ENCODE measurements at places on chromosomes 13 and 19.

DNA sequence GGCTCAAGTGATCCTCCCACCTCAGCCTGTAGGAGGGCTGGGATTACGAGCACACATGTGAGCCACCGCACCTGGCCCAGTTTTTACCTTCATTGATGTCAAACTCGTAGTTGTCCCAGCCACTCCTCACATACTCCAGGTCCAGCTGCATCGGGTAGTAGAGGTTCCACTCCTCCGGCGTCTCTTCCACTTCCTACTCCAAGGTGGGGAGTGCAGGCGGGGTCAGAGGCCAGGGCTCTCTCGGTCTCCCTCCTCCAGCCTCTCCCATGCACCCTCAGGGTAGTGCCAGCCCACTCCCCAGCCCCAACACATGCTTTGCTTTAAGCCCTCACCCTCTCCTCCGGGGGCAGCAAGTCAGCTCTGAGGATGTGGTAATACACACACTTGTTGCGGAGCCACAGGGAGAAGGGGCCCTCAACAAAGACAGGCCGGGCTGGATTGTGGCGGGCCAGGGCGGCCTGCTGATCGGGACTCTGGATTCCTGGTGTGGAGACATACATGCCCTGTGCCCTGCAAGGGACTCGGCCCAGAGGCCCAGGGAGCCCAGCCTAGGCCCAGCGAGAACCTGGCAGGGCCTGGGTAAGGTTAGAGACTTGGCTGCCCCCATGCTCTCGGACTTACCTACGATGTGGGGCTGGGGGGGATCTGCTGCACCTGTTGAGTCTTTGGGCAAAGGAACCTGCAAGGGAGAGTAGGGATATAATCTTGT, 1.9 kb upstream of the ZNF653 start:
- no peak for DNase-seq

DNA sequence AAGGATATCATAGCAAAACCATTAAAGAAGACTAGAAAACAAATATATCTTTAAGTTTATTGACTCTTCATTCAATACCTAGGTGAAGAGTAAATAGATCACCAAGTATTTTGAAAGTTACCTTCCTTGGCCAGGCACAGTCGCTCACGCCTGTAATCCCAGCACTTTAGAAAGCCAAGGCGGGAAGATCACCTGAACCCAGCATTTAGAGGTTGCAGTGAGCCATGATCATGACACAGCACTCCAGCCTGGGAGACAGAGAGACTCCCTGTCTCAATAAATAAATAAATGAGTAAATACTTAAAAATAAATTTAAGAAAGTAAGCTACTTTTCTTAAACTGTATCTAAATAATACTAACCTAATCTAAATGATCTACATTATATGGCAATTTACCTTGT, 8.9 kb upstream of the WBP4 start:
- no peak for DNase-seq

DNA sequence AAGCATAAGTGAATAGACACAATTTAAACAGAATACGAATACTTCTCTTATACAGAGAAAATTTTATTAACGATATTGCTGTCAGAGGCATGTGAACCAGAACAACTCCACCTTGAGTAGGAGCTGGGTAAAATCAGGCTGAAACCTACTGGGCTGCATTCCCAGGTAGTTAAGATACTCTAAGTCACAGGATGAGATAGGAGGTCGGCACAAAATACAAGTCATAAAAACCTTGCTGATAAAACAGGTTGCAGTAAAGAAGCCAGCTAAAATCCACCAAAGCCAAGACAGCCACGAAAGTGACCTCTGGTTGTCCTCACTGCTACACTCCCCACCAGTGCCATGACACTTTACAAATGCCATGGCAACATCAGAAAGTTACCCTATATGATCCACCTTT, 49.2 kb upstream of the TRPC4 start:
- no peak for DNase-seq

DNA sequence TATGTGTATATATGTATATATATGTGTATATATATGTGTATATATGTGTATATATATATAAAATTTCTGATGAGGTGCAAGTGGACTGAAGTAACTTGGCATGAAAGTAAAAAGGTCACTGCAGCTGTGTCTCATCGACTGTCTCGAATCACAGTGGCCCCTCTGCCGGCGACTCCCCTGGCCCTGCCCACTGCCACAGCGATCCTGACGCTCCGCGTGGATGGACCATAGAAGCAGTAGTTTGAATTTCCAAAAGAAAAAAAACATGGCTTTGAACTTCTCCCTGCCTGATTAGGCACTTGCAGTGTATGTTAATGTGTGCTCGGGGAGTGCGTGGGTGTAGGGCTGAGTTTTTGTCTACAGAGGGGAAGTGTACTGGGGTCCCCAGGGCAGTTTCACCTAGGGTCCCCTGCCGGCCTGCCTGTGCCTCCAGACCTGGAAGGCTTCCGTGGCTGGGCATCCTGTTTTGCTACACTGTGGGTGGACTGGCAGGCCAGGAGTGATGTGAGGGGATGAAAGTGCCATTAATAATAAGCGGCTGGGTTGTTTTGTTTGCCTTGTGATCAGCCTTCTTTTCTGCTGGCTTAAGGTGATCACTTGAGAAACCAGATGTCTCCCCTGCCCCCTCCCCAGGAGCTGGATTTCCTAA, 10.8 kb downstream of the ZIC5 start:
- no peak for DNase-seq

DNA sequence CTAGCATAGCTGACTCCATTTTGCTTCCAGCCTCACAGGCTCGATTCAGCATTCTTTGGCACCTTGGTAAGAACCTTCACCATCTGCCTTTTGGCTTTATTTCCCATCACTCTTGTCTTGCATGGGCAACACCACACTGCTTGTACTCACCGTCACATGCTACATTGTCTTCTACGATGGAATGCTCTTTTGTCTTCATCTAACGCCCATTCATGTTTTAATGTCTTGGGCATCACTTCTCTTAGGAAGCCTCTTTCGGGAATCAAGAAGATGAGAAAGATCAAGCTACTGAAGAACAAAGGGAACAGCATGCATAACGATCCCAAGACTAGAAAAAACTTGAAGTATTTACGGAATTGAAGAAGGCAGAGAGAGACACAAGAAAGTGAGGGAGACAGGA, 5.7 kb upstream of the RPL21 start:
- no peak for DNase-seq

GRCh38 chr19:14582894-14583340, at the start of gene CLEC17A:
TSS of gene CLEC17A (plus strand) at chr19:14583084. CDS start at chr19:14583161, 77 bp downstream.
- no peak for DNase-seq

GRCh38 chr13:66534561-66534960, 695.6 kb downstream of the PCDH9 start:
- no peak for DNase-seq

DNA sequence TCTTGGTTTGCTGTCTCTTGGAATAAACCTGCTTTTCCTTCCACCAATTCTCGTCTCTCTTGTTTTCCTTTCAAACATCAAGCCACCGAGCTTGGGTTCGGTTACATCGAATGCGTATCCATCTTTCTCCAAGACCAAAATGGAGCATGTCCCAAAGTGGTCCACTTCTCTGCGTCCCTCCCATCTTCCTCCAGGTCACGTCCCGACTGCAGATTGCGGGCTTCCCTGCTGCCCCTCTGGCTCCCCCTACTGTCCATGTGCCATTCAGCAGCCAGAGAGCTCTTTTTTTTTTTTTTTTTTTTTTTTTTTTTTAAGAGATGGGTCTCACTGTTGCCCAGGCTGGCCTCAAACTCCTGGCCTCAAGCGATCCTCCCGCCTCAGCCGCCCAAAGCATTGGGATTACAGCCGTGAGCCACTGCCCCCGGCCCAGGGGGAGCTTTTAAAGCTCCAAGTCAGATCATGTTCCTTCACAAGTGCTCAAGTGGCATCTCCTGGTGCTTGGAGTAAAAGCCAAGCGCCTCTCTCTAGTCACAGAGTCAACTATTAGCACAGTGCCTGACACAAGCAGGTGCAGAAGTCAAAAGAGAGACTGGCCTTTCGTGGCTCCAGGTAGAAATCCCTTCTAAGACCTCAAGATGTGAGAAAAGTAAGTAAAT, 10.0 kb downstream of the COL5A3 start:
- DNase-seq = peak; percentile 31

DNA sequence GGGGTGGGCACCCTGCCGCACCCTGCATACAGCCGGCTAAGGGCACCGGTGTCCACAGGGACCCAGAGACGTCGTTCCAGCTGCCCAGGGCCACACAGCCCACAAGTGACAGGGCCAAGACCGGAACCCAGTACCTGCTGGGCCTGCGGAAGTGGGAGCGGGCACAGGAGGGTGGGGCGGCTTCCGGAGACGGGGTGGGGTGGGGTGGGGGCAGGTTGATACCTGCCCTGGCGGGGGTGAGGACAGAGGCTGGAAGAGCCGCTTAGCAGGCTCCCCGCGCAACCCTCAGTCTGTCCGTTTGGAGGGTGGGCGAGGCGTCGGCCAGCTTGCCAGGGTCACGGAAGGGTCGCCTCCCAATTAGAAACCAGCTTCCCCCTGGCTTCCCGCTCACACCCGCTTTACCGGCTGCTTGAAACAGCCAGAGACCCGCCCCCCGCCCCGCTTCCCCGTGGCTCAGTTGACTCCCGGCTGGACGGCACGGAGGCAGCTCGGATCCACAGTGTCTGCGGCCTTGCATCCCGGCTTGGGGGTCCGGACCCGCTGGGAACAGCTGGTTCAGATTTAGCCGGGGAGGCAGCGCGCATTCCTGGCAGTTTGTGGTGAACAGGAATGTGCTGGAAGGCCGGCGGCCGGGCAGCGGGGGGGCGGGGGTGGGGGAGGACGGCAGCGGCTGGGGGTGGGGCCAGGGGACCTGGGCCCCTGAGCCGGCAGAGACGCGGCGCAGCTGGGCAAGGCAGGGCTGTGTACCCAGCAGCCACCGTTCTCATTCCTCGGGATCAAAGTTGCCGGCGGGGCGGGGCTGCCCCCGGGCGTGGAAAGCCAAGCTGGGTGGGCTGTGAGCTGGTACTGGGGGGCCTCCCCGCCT, 1.9 kb downstream of the CNN2 start:
- DNase-seq = no peak

GRCh38 chr13:97122381-97122996, 99.6 kb upstream of the MBNL2 start:
- DNase-seq = no peak

DNA sequence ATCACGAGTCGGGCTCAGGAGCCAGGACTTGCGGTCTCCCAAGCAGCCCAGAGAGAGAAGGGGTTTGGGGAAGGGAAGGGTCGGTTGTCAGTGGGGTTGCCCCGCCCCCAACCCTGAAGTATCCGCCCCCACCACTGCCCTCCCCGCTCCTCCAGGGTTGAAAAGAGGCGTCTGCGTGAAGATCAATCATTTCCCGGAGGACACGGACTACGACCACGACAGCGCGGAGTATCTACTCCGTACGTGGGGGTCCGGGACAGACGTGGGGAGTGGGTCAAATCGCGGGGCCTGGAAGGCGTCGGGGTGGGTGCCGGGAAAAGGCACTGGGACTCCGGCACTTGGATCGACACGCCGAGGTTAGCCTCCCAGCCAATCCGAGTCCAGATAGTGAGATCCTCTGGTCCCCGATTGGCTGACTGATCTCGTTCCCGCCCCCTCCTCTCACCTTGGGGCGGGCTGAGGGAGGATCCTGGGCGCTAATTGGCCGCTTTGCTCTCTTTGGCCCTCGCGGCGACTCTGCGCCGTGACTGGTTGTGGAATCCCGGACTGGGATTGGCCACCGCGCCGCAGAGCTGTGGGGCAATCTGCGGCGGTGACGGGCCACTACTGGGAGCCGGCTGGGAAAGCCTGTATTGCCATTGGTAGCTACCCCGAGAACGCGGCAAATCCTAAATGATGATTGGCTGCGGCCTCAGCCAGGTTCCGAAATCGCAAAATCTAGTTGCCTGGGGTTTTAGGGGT, 13.3 kb upstream of the CACNG6 start:
- DNase-seq = no peak

- no peak for DNase-seq
Observed at GRCh38 chr13:34085204-34085603, 267.3 kb downstream of the RFC3 start.

GRCh38 chr19:9165261-9165660, 13.5 kb upstream of the OR7D2 start:
- DNase-seq = no peak

GRCh38 chr13:73781384-73781783, 352.8 kb downstream of the KLF12 start:
- DNase-seq = no peak

DNA sequence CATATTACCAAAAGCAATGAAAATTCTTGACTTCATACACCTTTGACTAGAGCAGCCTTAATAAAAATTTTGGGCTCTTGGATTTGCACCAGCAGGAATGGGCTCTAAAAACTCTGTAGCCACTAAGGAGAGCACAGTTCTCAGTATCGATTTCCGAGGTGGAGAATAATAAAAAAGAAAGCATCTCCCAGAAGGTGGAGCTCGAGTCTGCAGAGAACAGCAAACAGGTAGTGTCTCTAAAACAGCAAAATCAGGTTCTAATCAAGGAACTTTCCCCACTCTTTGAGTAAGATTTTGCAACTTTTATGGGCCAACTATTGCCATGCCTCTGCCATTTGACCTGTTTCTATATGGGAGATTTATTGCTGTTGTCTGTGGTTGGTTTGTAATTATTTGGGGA, 258.7 kb upstream of the GPC6 start:
- no peak for DNase-seq

DNA sequence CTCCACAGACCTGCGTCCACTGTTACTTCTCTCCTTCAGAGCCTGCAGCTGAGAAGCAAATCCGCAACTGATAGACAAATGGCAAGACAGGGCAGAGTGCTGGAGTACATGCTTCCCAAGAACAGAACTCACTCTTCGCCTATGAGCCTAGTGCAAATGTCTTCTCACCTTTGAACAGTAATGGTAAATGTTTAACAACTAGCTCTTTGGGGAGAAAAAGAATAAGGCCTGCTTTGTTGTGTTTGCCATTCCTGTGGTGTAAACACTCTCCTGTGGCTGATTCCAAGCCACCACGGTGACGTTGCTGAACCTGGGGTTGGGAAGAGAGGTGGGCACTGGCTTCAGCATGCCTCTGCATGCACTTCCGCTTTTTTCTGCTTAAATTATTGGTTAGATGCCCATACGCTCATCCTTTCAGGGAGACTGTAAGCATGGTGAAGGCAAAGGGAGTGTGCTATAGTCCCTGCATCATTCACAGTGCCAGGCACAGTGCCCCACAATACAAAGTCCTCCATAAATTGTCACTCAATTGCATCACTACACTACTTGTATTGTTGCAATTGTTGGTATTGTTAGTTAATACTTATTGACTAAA, 28.1 kb upstream of the GTF3A start:
- DNase-seq = no peak

DNA sequence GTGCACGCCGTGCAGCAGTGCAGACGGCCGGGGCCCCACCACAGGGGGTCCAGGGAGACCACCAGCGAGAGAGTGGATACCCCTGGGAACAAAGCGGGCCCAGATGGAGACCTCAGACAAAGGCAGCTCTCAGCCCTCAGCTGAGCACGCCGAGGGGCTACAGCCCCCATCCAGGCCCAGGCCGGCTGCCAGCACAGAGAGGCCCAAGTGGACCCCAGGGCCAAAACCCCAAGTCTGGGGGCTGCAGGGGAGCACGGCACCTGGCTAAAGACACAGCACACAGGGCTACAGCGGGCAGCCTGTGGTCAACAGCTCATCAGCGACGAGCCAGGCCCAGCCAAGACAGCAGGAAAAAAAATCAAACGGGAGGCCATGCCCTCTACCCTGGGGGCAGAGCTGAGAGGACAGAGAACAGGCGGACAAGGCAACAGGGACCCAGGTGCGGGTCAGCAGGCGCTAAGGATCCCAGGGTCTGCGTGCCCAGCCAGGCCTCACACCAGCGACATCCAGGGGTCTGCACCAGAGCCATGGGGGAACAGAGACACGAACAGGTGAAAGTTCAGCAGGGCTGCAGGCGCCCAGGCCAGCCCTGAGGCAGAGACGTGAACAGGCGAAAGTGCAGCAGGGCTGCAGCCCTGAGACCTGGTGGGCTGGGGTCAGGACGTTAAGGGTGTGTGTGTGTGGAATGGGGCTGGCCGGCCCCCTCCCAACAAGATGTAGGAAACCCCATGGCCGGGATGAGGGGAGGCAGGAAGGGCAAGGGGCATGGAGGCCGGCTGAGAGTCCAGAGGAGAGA, 34.3 kb downstream of the RASA3 start:
- no peak for DNase-seq
